ENCODE measurements at places on chromosomes 7 and 10.
A peak's percentile ranks its signal among the peaks of the same experiment; 100 is the strongest.

- DNase-seq: no peak
Observed at GRCh38 chr10:129278686-129279085, 188.4 kb upstream of the MGMT start.

- peak; percentile 5 for DNase-seq
Observed at GRCh38 chr10:4033341-4033896, 248.4 kb upstream of the KLF6 start.

GRCh38 chr10:20760460-20760859, 136.7 kb downstream of the NEBL start:
- DNase-seq: no peak

DNA sequence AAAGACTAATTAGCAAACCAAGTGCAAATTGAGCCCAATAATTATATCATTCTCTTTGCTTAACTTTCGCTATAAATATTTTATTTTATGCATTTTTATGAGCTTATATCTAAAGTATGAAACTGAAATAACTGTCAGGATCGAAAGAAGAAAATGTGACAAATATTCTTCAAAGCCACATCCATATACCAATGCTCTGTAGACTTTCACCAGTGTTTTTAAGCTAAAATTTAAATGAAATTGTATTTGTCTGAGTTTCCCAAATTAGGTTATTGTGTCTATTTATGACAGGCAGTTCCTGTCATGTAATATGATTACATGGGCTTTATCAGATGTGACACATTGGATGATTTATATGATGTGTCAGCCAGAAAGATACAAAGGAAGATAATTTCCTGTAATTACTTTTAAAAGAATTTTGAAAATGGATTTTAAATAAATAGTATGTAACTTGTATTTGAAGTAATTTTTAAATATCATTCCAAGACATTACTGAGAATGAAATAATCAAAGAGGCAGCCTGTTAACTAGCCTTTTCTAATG, 317.9 kb upstream of the KLF6 start:
- DNase-seq: peak; percentile 14
